Amygdala (tissue), 56 donors: ENCODE measurements at places on chromosomes 5 and 9.

- DNase-seq = no peak
These were observed 61.4 kb downstream of the CFAP90 start for GRCh38 chr5:7789567-7789966.

GRCh38 chr9:26219961-26220360, 541.7 kb upstream of the TUSC1 start:
- DNase-seq = no peak

GRCh38 chr5:137441476-137441875, 57.6 kb downstream of the SPOCK1 start:
- no peak for DNase-seq

- no peak for DNase-seq
These were observed 10.5 kb upstream of the SHB start for GRCh38 chr9:38079461-38080031.

- no peak for DNase-seq
These were observed 61.9 kb downstream of the GLIS3 start for GRCh38 chr9:4237748-4238511.
